ENCODE measurements at places on chromosomes 1 and 21.

DNA sequence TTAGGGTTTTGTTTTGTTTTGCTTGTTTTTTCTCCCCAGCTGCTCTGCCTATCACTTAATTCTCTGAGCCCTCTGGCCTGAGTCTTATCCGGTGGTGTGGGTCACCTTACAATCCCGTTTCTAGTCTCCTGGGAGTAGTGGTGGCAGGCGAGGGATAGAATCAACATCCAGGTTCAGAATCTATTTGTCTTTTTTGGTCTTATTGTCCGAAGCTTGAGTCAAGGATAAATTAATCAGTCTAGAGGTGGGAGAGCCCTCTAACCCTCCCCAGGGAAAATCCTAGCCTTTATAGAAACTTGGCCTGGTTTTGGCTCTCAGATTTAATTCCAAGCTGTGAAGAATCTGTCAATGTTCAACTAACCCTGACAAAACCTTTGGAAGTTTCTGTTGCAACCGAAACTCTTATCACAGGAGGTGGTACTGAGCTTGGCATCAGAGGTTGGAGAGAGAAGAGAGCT, 246.3 kb downstream of the FGGY start:
- H3K27ac ChIP-seq, result no peak overlapping the region
- peaks cover 7% of the 10 kb centered on the region for H3K4me1 ChIP-seq
- H3K36me3 ChIP-seq, result peaks cover 2% of the 10 kb centered on the region
- no peak for DNase-seq
- H3K4me3 ChIP-seq, result no peak overlapping the region

DNA sequence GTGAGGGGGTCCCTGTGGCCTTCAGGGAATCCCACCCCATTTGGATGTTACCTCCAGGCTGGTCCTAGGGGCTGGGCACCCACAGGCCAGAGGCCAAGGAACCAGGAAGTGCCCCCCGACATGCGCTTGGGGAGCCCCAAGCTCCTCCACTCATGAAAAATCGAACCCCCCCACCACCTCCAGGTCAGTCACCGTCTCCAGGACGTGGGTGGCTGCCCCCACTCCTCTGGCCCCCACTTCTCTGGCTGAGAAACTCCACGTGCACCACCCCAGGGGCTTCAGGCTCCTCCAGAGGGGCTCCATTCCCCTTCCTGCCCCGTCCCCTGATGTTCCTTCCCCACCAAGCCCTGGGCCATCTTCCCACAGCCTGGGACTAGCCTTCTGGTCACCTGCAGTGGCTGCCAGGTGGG, 30.5 kb upstream of the POFUT2 start:
- no peaks in the 10 kb centered on the region for H3K36me3 ChIP-seq
- H3K4me1 ChIP-seq, result peaks cover 29% of the 10 kb centered on the region
- peaks cover 1% of the 10 kb centered on the region for H3K27me3 ChIP-seq
- H3K27ac ChIP-seq, result no peak overlapping the region
- DNase-seq, result no peak

DNA sequence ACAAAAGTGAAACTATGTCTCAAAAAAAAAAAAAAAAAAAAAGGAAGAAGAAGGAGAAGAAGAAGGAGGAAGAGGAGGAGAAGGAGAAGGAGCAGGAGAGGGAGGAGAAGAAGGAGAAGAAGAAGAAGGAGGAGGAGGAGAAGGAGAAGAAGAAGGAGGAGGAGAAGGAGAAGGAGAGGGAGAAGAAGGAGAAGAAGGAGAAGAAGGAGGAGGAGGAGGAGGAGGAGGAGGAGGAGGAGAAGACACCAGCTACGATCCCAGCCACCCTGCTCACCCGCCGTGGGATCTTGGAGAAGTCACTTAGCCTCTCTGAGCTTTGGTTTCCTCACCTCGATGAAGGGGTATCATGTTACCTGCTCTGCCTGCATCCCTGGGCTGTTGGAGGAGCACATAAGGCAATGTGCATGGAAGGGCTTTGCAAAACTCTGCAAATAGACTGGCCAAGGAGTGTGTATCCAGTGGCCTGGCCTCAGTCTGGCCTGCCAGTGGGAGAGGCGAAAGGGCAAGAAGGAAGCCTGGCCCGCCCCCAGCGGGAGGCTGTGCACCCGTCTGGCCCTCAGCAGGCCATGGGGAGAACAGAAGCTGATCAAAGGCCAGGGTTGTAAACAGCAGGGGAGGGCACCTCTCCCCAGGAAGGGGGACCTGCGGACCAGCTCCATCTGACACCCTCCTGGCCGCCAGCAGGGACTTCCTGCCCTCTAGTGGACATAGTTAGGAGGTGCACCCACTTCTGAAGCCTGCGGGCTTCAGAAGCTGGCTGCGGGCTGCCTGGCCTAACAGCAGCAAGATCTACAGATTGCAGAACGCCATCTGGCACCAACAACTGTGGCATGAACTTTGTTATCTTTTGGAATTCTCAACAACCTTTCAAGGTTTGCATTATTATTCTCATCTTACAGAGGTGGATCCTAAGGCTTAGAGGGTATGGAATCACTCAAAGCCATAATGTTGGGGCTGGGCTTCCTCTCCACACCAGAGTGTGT, 19.2 kb upstream of the CDK18 start:
- H3K4me1 ChIP-seq, result peaks cover 44% of the 10 kb centered on the region
- no peak overlapping the region for H3K4me3 ChIP-seq
- DNase-seq, result peak; percentile 75
- H3K36me3 ChIP-seq, result no peaks in the 10 kb centered on the region
- peaks cover 51% of the 10 kb centered on the region for H3K27me3 ChIP-seq

DNA sequence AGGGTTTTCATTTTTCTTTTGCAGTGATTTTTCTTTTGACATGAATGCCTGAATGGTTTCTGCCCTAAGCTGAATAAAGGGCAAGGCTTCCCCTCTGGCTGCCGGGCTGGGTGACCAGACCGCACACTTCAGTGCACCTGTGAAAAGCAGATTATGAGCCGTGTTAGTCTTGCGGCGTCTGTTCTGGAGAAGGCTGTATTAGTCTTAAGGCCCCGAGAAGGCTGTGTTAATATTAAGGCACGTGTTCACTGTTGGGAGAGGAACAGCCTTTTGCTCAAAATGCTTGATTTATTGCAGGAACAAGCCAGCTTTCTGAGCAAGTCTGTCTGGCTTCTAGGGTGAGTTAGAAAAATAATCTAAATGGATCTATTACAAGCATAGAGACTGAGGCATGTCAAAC, 54.7 kb upstream of the DNAH14 start:
- no peaks in the 10 kb centered on the region for H3K36me3 ChIP-seq
- no peak overlapping the region for H3K4me3 ChIP-seq
- DNase-seq, result no peak
- peaks cover 6% of the 10 kb centered on the region for H3K27me3 ChIP-seq

- no peaks in the 10 kb centered on the region for H3K36me3 ChIP-seq
- no peak overlapping the region for H3K4me3 ChIP-seq
- H3K4me1 ChIP-seq, result peaks cover 6% of the 10 kb centered on the region
Measured at GRCh38 chr1:53082826-53083455, 20.9 kb downstream of the PODN start.

GRCh38 chr1:82108843-82109242, 308.1 kb downstream of the ADGRL2 start:
- no peak for DNase-seq
- H3K36me3 ChIP-seq, result peaks cover 6% of the 10 kb centered on the region
- no peaks in the 10 kb centered on the region for H3K4me1 ChIP-seq

- DNase-seq, result no peak
- no peaks in the 10 kb centered on the region for H3K4me1 ChIP-seq
- no peaks in the 10 kb centered on the region for H3K36me3 ChIP-seq
- no peak overlapping the region for H3K4me3 ChIP-seq
Measured at GRCh38 chr1:114061121-114061830, 82.0 kb downstream of the OLFML3 start.

DNA sequence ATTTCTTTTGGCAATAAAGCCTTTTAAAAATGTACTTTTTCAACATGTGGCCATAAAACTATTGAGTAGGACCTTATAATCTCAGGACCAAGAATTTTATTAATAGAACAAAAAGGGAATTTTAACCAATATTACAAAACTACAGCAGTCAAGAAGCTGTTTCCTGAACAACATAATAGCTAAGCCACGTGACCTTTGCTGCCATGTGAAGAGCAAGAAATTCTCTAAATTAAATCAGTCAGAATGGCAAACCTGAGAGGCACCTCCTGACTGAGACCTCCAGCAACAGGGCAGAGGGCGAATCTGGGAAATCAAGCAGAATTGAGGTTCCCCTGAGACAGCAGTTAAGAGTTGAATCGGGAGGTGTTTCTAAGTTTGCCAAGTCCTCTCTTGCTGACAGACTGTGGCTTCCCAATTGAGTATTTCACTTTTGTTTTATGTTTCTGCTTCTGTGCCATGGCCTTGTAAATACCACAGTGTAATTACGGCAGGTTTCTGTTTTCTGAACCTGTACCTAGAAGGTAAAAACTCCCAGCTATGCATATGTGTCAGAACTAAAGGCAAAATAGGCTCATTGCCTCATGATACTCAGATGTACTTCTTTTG, 358.4 kb downstream of the NTNG1 start:
- H3K27me3 ChIP-seq, result peaks cover 1% of the 10 kb centered on the region
- H3K4me1 ChIP-seq, result no peaks in the 10 kb centered on the region
- no peak for DNase-seq
- no peak overlapping the region for H3K4me3 ChIP-seq
- H3K27ac ChIP-seq, result no peak overlapping the region

GRCh38 chr1:9271283-9271682, 21.4 kb upstream of the SPSB1 start:
- no peaks in the 10 kb centered on the region for H3K27me3 ChIP-seq
- H3K4me3 ChIP-seq, result no peak overlapping the region
- H3K36me3 ChIP-seq, result no peaks in the 10 kb centered on the region
- DNase-seq, result no peak
- peaks cover 10% of the 10 kb centered on the region for H3K4me1 ChIP-seq
- no peak overlapping the region for H3K27ac ChIP-seq

DNA sequence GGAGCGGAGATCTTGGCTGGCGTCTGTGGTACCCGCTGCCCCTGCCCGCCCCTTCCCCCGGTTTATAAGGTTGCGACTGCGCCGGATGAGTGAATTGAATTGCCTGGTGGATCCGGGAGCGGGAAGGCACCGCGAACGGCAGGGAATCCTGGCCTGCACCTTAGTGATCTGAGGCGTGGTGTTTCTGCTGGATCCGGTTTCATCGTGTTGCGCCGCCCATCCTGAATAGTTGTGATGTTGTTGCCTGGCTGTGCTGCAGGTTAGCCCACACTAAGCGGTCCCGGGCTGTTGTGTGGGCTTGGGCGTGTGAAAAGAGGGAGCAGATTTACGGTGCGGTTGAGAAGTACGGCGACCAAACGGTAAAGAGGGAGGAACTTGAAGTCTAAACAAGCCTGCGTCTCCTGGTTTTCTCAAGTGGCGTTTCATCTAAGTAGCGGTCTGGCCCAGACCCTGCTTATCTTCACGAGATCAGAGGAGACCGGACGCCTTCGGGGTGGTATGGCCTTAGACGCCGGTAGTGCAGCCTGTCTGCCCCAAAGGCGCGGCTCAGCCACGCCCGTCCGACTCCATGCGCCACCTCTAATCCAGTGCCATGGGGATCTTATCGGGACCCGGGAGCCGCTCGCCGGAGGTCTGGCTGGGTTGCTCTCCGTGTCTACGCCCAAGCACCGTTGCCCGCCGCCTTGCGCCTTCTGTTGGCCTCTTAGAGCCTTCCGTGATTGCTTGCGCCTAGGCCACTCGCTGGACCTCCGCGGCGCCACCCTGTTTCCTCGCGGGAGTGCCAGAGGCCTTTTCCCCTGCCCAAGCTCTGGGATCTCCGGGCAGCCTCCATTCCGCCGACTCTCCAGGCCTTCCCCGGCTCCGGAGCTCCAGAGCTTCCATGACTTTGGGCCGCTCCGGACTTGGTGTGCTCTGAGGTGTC, 87.5 kb upstream of the RHOU start:
- no peak overlapping the region for H3K27ac ChIP-seq
- peaks cover 3% of the 10 kb centered on the region for H3K36me3 ChIP-seq
- H3K4me3 ChIP-seq, result peak overlapping the region; percentile 91
- H3K27me3 ChIP-seq, result peaks cover 48% of the 10 kb centered on the region

DNA sequence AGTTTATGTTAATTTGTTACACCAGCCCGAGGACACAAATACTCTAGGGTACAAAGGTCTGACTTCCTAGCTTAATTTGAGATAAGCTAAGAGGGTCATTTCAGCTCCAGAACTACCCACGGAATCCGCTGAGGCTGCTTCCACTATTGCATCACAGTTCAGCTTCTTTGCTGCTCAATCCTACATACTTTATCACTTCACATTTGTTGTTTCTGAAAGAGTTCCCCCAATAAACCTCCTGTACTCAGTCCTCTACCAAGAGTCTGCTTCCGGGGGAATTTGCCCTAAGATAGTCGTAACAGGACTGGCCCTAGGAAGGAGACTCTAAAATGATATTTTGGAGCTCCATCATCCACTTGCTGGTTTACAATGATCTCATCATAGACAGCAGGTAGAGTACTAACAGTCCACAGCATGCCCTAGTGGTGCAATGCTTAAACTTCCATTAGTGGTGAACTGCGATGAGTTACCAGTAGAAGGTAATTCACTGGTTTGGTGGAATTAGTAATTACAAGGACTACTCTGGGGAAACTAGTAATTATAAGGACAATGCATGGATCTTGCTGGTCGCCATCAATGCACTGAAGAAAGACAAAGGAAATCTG, 229.3 kb downstream of the USH2A start:
- DNase-seq, result no peak
- no peaks in the 10 kb centered on the region for H3K4me1 ChIP-seq
- no peak overlapping the region for H3K27ac ChIP-seq
- no peak overlapping the region for H3K4me3 ChIP-seq

- H3K4me1 ChIP-seq, result peaks cover 7% of the 10 kb centered on the region
- peaks cover 44% of the 10 kb centered on the region for H3K27me3 ChIP-seq
- peak overlapping the region; percentile 81 for H3K4me3 ChIP-seq
- peak overlapping the region; percentile 83 for H3K27ac ChIP-seq
- no peak for DNase-seq
Measured at GRCh38 chr1:41380979-41381691, 19.9 kb downstream of the FOXO6 start.

GRCh38 chr21:15695241-15695640, 34.5 kb upstream of the USP25 start:
- H3K4me1 ChIP-seq, result no peaks in the 10 kb centered on the region
- H3K4me3 ChIP-seq, result no peak overlapping the region
- no peaks in the 10 kb centered on the region for H3K27me3 ChIP-seq
- DNase-seq, result no peak

GRCh38 chr21:44819283-44820243, 1.7 kb upstream of the SUMO3 start:
- H3K27ac ChIP-seq, result no peak overlapping the region
- H3K4me3 ChIP-seq, result peak overlapping the region; percentile 74
- no peaks in the 10 kb centered on the region for H3K27me3 ChIP-seq
- H3K36me3 ChIP-seq, result no peaks in the 10 kb centered on the region

GRCh38 chr1:227816750-227817446, 1.4 kb downstream of the PRSS38 start:
- no peak overlapping the region for H3K4me3 ChIP-seq
- no peaks in the 10 kb centered on the region for H3K36me3 ChIP-seq
- no peak for DNase-seq
- no peaks in the 10 kb centered on the region for H3K27me3 ChIP-seq
- peaks cover 8% of the 10 kb centered on the region for H3K4me1 ChIP-seq
